ENCODE measurements at places on chromosomes 2 and 18. TPM values are rescaled to one million over a fixed set of nuclear protein-coding genes. Genes with fewer than 3 reads are reported as not detected.

ELOA2 gene
- not detected for total RNA-seq

LCT gene
- total RNA-seq: 0.06 TPM

MEP1B gene
- 0.20 TPM for total RNA-seq

SPATA3 gene
- total RNA-seq: not detected

PMS1 gene
- 61.0 TPM for total RNA-seq

CRYGC gene
- total RNA-seq: not detected

SPHKAP gene
- total RNA-seq: 33.7 TPM

CHN1 gene
- total RNA-seq: 56.9 TPM

SP5 gene
- total RNA-seq: 5.5 TPM

SIX3 gene
- 0.28 TPM for total RNA-seq

MYO7B gene
- 4.3 TPM for total RNA-seq

TUBA4B gene
- not detected for total RNA-seq

DPYSL5 gene
- 30.6 TPM for total RNA-seq

MCFD2 gene
- total RNA-seq: 82.8 TPM

C2orf80 gene
- total RNA-seq: 6.4 TPM

DOCK10 gene
- total RNA-seq: 44.4 TPM

All from spinal cord (tissue), 10 donors.